Sigmoid colon (tissue), 7 donors: ENCODE measurements at places on chromosomes 1 and 21. TPM values are rescaled to one million over a fixed set of nuclear protein-coding genes. Genes with fewer than 3 reads are reported as not detected.

GRCh38 chr1:15703562-15703961 lies 19.4 kb downstream of the PLEKHM2 start:
- DNase-seq: peak; percentile 94

The SHISA4 gene
- total RNA-seq: 12.7 TPM

DNA sequence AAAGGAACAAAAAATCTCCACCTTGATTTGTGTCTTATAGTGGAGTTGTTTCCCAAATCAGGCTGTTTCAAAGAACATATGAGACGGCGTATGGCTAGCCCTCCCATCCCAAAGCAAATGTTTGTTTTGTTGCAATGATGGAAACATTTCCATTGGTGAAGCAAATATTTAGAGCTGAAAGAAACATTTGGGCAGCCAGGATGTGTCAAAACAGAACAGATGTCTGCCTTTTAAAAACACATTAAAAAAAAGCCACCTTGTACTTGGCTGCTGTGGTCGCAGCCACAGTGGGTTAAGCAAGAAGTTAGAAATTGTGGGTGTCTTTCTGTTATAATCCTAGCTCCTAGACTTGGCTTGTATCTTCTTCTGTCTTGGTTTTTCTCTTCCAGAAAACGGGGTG lies 116.3 kb downstream of the PEX14 start:
- DNase-seq: no peak

The MROH7 gene
- 11.2 TPM for total RNA-seq

DNA sequence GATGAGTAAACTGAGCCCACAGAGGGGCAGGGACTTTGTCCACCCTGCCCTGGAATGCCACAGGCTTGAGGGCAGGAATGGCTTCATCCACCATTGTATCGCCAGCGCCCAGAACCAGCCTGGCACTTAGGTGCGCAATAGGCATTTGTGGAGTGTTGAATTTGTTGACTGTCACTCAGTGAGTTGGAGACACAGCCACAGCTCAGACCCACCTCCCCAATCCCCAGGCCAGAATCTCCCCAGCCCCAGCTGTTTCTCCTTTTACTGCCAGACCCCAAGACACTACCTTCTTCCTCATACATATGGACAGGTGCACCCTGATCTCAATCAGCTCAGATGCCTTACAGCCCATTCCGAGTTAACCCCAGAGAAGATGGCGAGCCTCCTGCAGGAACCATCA lies 674.5 kb downstream of the MATN1 start:
- no peak for DNase-seq

DNA sequence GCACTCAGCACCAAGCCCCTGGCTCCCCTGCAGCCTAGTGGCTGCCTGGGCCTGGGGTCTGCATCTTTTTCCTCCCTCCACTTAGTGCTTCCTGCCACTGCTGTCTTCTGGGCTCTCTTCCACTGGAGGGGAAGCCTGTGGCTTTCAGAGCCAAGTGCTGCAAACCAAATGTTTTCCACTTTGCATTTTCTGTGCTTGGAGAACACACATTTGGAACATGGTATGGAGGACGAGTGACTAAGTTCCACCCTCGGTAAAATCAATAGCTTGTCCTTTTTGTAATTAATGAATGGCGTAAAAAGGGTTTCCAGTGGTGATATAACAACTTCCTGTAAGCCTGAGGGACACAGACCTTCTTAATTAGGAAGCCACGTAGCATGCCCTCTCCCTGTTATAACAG lies 10.1 kb upstream of the GPR153 start:
- no peak for DNase-seq

GRCh38 chr21:33042812-33043211 lies 17.1 kb downstream of the OLIG2 start:
- DNase-seq: no peak

- DNase-seq: no peak
Measured at GRCh38 chr1:187819086-187819485, 990.3 kb downstream of the PLA2G4A start.

The FCRL4 gene
- total RNA-seq: not detected

The PRDM16 gene
- total RNA-seq: 0.71 TPM
